Kidney tubule cell (primary cell): ENCODE measurements at places on chromosomes 11 and 22.

DNA sequence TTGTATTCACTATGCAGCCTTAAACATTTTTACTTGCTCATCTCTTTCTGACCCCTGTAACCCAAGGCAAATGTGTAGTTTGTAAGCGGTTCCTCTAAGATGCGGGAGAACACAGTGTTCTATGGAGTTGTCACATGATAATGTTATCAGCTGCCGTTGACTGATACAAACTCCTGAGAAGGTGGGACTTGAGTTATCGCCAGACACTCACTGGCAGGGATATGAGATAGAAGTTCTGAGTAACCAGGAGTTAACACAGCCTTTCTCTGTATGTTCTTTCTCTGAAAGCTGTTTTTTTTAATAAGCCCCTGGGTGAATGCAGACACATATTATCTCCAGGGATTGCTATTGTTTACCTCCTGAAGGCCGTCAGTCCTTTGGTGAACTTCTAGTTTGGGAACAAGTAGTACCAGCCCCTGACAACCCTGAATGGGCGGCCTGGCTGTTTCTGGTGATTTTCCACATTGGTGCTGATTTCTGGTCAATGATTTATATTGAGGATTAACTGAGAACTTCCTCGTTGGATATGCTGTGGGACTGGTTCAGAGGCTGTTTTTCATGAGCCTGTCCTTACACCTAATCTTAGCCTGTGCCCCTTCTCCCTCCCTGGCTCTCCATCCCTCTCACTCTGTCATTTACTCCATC, 155.3 kb upstream of the RASSF10 start:
- peak; percentile 53 for DNase-seq

DNA sequence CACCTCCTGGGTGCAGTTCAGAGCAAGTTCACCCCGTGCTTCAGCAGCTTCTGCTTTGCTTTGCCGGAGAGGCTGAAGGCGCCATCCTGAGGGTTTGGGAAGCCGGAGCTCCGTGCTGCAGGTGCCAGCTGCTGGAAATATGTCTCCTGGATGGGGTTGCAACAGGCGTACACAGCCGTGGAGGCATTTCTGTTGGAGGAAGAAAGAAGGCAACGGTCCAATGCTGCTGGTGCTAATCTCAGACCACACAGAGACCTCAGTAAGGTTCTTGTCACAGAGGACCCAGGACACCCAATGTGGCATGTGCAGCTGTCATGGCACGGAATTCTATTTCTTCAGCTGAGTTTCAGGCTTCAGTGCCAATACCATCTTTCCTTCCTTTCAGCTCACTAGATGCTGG, 24.2 kb downstream of the ASPHD2 start:
- no peak for DNase-seq

DNA sequence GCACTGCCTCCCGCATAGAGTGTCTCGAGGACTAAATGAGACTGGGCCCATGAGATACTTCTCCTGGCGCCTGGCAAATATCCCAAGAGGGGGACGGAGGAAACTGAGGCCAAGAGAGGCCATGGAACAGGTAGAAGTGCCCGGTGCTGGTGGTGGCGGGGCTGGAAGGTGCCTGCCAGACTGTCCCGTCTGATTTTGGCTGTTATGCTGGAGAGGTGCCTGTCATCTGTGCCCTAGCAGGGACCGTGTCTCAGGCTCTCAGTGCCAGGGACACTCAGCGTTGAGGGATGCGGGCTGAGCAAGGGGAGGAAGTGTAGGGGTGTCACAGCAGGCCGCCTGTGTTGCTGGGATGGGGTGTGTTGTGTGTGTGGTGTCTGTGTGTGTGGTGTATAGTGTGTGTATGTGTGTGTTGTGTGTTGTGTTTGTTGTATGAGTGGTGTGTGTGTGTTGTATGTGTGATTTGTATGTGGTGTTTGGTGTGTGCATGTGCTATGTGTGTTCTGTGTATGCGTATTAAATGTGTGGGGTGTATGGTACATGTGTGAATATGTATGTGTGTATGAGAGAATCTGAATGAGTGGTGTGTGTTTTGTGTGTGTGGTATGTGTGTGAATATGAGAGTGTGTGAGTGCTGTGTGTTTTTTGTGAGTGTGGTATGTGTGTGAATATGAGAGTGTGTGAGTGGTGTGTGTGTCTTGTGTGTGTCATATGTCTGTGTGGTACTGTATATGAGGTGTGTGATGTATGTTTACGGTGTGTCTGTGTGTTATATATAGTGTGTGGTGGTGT, 21.3 kb upstream of the SHISAL1 start:
- DNase-seq = no peak

GRCh38 chr11:113675003-113675561, 31.0 kb downstream of the TMPRSS5 start:
- peak; percentile 89 for DNase-seq

DNA sequence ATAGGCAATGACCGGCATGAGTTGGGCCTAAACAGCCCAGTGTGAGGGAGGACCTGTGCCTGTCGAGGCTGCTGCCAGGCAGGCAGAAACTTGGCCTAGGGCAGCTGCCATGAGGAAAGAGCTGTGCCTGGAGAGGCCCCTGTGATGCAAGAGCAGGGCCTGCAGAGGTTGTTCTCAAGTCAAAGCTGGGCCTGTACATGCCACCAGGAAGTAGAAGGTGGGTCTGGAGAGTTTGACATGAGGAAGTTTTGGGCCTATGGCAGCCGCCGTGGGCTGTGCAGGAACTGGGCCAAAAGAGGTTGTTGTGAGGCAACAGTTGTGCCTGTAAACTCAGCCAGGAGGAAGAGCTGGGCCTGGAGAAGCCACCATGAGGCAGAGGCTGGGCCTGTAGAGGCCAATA, 43.2 kb downstream of the OR4C45 start:
- DNase-seq = no peak

- DNase-seq = no peak
Observed at GRCh38 chr22:44701187-44701790, 715 bp upstream of the PRR5 start.

GRCh38 chr11:109132539-109132938, 289.5 kb upstream of the C11orf87 start:
- no peak for DNase-seq

GRCh38 chr11:106679581-106679980, 338.7 kb downstream of the GUCY1A2 start:
- no peak for DNase-seq

DNA sequence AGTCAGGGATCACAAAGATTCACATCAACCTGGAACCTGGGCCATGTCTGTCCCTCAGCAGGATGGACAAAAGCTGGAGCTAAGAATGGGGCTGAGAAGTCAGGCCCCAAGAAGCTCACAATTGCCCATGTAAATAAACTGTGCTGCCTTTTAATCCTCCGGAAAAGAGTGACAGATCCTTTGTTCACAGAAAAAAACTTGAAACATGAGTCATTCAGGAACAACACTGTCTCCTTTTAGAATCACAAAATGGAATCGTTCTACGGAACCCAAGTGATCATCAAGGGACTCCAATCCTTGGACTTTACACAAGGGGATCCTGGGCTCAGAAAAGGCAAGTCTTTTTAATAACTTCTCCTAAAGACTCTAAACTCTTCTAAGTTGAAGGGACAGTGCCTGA, 36.1 kb downstream of the RELT start:
- DNase-seq = no peak

DNA sequence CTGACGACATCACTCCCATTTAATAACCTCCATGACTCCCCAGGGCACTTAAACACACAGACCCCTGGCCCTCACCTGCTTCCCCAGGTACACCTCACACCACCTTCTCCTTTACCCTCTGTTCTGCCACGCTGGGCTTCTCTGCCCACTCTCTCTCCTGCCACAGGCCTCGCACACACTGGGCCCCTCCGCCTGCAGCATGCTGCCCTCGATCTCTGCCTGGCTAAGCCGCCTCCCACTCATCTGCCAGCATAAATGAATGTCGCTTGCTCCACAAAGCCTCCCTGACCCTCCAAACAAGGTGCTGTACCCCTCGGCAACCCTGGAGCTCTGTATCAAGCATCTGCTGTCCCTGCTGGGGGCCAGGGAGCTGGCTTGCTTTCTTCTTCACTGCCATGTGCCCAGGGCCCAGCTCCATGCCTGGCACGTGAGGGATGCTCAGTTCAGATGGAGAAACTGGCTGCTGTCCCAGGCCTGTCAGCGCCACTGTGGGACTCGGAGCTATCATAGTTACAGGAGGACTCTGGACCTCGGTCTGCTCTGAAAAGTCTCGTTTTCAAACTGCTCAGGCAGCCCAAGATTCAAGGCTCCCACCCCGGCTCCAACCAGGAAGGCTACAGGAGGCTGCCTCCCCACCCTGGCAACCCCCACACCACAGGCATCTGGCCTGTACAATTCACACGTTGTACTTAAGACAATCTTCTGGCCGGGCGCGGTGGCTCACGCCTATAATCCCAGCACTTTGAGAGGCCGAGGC, 11.9 kb downstream of the TTLL1 start:
- DNase-seq = no peak
